ENCODE measurements at places on chromosomes 12 and 14.

- no peak for DNase-seq
Observed at GRCh38 chr14:43914041-43914693, 592.9 kb downstream of the FSCB start.

DNA sequence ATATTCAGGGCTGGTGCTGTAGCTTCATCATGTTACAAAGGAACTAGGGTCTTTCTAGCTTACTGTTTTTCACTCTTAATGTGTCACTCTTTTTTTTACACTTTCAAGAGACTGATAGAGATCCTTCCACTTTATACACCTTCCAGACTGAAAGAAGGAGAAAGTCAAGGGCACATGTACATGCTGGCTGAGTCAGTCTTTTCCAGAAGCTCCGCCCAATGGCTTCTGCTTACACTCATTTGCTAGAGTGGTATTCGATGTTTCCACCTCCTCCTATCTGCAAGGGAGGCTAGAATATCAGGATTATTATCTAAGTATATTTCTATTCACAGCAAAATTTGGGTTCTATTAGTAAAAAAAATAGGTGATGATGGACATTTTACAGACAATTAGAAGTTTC lies 325.8 kb upstream of the OR4E1 start:
- no peak for DNase-seq

DNA sequence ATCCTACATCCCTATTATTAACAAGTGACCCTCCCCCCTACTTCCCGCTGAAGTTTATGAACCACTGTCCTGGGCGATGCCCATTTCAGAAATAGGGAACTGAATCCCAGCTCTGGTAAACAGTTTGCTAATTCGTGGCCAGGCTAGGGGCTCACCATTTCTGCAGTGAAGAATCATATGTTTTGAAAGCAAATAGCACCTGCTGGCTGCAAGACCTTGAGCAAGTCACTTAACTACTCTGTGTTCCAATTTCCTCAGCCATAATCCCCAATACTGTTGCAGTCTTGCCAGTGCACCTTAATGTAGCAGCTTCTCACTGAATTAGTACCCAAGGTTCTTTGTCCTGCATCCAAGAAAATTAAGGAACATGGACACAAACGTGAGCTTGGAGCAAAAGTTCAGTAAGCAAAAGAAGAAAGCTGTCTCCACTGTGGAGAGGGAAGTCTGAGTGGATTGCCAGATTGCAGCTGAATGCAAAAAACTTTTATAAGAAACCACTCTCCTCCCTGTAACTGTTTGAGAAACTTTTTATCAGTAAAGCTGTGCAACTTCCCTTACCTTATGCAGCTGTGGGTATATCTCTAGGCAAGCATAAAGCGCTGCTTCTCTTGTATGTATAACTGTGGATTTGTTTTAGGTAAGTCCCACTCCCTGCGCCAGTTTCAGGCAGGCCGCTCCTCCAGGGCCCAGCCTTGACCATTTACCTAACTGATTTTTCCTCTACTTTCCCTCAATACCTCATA lies 824 bp downstream of the OAS1 start:
- DNase-seq = no peak

GRCh38 chr12:90152897-90153624 lies 444.4 kb upstream of the ATP2B1 start:
- no peak for DNase-seq

DNA sequence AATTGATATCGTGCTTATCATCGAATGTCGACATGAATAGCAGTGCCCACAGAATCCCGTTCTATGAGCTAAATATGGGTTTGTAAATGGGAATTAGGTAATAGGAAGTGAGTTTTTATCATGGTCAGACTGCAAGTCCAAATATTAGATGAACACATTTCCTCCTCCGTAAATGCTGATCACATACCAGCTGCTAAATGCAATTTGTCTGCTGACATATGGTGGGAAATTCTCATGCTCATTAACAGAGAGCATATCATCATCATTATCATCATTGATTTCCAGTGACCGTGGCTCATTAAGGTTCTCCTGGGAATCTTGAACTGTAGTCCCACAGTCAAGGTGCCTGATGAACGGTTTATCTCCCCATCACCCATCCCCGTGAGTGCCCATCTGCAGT lies 998.8 kb upstream of the TMEM132C start:
- no peak for DNase-seq

- DNase-seq = no peak
Observed at GRCh38 chr12:121331248-121331647, 21.0 kb downstream of the ANAPC5 start.

DNA sequence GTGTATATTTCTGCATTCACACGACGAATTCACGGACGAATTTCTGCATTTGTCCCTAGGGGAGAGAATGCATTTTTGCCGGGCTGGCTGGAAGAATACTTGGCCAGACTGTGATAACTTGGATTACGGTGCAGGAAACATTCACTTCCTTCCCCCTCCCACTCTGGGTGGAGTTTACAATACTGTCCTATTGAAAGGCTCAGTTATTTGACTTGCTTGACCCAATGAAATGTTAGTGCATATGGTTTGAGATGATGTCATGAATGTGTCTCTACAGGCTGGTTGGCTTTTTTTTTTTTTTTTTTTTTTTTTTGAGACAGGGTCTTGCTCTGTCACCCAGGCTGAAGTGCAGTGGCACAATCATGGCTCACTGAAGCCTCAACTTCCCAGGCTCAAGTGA lies 90.7 kb upstream of the NOS1 start:
- no peak for DNase-seq

DNA sequence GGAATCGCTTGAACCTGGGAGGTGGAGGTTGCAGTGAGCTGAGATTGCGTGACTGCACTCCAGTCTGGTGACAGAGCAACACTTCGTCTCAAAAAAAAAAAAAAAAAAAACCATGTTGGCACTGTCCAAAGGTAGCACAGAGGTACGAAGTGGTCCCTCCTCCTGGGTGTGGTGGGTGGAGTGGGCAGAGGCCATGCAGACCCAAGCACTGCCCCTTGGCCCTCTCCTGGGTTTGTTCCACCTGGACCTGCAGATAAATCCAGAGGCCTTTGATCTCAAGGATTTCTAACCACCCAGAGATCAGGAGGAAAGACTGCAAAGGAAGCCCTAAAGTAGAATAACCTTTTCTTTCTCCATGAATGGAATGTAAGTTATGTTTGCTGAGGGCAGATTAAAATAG lies 8.7 kb upstream of the GALNT6 start:
- no peak for DNase-seq

- no peak for DNase-seq
Observed at GRCh38 chr14:21097636-21098075, 799 bp downstream of the ZNF219 start.

All from activated naive CD8-positive, alpha-beta T cell treated with anti-CD3 and anti-CD28 coated beads for 36 hours (primary cell).